ENCODE measurements at places on chromosomes 13 and 19.

DNA sequence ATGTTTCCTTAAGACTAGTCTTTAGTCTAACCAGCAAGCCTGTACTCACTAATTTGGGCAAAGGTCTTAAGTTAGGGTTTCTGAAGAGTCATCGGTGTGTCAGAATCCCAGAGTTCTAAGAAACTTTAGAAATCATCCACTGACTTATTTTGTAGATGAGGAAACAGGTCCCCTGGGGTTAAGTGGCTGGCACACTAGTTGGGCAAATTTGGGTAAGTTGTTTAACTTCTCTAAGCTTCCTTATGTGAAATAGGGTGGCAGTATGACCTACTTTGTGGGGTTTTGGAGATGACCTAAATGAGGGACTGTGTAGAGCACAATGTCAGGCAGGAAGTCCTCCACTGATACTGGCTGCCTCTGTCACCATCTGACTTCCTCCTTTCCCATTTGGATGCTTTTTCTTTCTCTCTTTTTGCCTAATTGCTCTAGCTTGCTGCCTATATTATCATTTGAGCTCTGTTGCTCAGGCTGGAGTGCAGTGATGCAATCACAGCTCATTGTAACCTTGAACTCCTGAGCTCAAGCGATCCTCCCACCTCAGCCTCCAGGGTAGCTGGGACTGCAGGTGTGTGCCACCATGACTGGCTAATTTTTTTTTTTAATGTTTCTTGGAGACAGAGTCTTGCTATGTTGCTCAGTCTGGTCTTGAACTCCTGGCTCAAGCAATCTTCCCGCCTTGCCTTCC is 2.3 kb downstream of the ADGRE3 start:
- DNase-seq = no peak

DNA sequence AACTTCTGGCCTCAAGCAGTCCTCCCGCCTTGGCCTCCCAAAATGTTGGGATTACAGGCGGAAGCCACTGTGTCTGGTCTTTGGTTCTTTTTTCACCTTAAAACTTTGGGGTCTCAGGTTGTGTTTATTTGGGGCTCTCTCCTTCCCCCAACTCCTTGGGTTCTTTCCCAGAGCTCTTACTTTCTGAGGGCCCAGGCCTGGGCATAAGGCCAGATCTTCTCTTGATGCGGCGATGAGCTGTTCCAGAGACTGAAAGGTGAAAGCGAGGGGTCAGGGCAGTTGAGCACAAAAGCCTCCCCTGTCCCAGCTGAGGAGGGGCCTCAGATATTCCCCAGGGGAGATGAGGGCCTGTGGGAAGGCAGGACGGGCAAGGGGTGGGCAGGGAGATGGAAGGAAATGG is 7.1 kb downstream of the POLR1G start:
- no peak for DNase-seq

GRCh38 chr13:30394751-30395191 is 27.5 kb upstream of the UBE2L5 start:
- DNase-seq = no peak

- no peak for DNase-seq
These were observed 3.6 kb upstream of the IFNL2 start for GRCh38 chr19:39264306-39265290.

- DNase-seq = no peak
These were observed 99.9 kb downstream of the COL4A2 start for GRCh38 chr13:110407021-110407420.

DNA sequence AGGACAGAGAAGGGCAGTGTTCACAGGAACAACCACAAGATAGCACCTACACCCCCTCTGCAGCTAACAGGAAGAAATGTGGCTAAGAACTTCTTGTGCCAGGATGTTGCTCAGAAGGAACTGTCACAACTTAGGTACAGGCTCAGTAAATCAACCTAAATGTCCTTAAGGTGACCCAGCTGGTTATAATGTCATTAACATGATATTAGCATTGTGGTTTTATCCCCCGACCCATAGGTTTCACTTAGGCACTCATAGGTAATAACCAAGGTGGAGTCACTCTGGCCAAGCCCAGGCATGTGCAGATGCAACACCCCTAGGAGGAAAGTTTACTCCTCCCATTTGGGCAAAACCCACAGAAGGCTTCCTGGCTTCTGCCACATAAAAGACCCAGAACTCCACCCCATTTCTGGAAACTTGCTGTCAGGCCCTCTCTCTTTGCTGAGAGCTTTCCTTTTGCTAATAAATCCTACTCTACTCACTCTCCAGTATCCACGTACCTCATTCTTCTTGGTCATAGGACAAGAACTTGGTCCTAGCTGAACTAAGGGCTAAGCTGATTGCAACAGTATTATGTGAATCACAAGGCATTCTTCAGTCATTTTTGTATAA is 951.3 kb downstream of the SLITRK5 start:
- DNase-seq = no peak

- DNase-seq = no peak
These were observed 272.0 kb downstream of the FOXO1 start for GRCh38 chr13:40394304-40394985.

DNA sequence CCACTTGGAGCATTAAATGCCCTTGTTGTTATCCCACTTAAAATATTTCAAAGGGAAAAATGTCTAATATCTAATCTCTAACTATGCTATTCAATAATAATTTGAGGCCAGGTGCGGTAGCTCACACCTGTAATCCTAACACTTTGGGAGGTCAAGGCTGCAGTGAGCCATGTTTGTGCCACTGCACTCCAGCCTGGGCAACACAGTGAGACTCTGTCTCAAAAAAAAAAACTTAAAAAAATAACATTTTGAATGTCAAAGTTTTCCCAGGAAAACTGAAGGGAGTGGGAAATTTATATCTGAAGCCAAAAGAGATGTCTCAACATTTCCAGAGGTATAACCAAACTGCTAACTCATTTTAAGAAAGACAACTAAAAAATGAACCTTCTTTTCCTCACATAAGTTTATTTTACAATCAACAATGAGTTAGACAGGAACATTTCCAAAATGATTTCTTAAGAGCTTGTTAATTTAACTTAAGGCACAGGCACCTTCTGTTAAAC is 47.9 kb downstream of the CAB39L start:
- no peak for DNase-seq

GRCh38 chr13:23467048-23467931 is 33.8 kb upstream of the SACS start:
- no peak for DNase-seq

DNA sequence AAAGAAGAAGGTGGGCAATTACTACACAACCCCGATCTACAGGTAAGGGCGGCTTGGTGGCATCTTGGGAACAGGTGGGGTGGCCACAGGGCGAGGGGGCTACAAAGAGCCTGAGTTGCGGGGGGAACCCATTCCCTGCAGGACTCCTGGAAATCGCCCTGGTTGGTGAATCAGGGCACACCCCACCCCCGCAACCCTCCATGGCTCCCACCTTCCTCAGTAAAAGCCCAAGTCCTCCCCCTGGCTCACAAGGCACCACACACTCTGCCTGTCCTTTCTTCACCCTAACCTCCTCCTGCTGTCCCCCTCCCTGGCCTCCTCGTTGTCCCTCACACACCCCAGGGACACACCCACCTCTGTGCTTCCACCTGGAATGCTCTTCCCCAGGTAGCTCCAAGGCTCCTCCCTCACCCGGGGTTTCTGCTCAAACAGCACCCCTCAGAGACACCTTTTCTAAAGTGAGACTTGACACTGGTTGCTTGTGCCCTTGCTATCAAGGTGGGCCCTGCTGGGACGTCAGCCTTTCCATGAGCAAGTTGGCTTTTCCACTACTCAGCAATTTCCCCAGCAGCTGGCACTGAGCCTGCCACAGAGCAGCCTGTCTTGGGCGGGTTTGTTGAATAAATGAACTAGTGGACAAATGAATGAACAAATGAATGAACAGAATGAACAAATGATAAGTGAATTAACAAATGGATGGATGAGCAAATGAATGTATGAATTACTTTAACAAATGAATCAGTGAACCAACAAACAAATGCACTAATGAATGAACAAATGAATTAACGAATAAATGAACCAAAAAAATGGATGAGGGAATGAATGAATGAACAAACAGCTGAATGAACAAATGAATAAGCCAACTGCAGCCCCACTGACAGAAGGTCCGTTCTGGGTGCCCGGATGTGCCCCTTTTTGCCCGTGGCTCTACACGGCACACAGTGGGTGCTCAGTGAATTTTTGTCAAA is 6.2 kb upstream of the MRI1 start:
- DNase-seq = no peak

DNA sequence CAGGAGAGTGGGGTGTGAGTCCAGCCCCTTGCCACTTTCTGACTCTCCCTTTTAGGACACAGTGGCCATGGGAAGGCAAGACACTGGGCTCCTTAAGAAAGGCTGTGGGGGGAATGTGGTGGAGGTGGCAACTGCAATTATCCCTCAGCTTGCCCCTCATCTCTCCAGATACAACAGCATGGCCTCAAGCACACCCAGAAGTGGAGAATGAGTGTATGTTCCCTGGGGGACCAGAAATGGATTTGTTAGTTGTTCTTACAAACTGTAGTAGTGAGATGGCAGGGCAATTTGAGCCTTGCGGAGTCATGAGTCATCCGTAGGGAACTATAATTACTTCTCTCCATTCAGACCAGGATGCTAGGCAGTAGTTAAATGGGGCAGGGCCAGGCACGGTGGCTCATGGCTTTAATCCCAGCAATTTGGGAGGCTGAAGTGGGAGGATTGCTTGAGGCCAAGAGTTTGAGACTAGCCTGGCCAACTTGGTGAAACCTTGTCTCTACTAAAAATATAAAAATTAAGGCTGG is 25.6 kb upstream of the CXCL17 start:
- no peak for DNase-seq

All from NCI-H1092 (cell line).